ENCODE measurements at places on chromosomes 7 and 10.

DNA sequence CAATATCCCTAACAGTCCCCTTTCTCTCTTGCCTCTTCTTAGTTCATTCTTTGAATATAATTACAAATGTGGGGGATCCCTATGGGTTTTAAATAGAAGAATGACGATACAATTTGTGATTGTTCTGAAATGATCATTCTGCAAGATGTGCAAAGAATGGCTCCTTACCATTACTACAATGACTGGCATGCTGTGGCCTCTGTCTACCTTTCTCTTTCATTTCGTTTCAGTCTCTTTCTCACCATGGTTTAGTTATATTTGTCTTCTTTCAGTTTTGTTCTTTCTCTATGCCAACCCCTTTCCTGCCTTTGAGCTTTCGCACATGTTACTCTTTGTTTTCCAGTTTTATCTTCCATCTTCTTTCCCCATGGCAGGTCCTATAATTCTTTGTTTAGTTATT lies 176.5 kb downstream of the SUGCT start:
- no peak for DNase-seq

- DNase-seq = no peak
Observed at GRCh38 chr7:70457482-70457881, 674.5 kb upstream of the GALNT17 start.

- DNase-seq = no peak
Observed at GRCh38 chr7:133437544-133437943, 184.7 kb downstream of the EXOC4 start.

GRCh38 chr10:95281206-95281605 lies 9.6 kb downstream of the PDLIM1 start:
- no peak for DNase-seq

DNA sequence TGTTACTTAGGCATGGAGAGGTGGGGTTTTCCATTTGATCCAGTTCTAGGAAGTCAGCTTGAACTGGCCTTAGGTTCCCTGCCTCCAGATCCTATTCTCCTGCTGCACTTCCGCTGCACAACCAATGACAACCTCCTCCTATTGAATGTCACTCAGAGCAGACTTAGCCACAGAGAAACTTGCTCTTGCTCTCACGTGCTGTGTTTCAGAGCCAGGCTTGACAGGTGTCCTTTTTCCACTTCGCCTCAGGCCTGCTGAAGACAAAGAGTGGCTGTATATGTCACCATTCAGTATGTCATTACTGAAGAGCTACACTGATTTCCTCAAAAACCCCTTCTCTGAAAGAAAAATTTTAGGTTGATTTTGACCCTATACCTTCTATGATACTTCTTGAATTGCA lies 115.4 kb upstream of the ETV1 start:
- DNase-seq = no peak

GRCh38 chr7:6436385-6436685 lies 11.4 kb downstream of the DAGLB start:
- DNase-seq = no peak

DNA sequence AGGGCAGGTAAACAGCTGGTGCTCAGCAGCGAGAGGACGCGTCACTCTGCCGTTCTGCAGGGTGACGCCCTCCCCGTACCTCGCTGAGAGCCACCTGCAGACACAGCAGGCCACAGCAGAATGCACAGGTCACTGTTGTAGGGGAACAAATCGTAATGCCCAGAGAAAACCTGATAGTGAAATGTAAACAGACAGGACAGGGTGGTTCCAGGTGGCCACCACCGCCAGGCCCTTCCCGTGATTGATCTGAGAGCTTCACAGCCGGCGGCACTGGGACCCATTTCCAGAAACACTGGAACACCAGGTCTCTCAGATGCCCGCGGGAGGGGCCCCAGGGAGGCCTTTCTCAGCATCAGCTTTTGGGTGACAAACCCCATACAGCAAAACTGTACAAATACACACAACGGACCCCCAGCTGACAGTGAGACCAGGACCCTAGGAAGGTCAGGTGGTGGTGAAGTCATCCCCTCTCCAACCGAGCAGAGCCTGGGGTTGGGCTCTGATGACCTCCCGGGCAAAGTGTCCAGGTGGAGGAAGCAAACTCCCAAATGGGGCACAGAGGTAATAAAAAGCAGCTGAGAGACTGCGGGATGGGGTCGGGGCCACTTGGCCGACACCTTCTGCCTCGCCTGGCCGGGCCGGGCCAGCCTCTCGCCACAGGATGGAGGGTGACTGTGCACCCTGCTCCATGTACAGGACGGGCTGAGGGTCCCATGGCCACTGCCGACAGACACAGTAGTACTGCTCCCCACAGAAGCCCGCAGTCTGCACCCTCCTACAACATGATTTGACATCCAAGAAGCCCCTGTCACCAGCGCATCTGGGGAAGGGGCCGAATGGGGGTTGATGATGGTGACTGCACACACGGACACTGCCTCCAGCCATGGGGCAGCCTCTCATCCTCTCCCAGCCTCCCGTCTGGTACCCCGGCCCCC lies 4.6 kb downstream of the BHLHA15 start:
- DNase-seq = no peak

DNA sequence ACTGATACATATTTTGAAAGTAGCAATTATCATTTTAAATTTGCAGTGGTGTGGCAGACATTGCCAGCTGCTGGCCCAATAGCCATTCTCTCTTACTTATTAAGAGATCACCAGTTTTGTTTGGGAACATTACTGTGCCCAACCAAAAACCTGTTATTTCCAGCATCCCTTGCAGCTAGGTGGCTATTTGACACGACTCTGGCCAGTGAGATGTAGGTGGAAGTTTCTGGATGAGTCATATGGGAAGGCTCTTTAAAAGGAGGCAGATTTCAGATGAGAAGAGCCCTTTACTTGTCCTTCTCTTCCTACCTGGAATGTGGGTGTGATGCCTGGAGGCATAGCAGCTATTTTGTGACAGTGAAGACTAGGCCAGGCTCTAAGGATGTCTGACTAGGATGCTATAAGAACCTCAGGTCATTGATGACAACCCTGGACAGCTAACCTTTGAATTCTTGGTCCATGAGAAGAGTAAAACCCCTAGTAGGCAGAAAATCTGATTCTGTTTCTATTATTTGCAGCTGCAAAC lies 77.9 kb downstream of the CARD11 start:
- no peak for DNase-seq

GRCh38 chr7:149820622-149821190 lies 17.5 kb upstream of the ZNF862 start:
- no peak for DNase-seq

GRCh38 chr7:158917818-158918217 lies 61.5 kb downstream of the DYNC2I1 start:
- DNase-seq = no peak

DNA sequence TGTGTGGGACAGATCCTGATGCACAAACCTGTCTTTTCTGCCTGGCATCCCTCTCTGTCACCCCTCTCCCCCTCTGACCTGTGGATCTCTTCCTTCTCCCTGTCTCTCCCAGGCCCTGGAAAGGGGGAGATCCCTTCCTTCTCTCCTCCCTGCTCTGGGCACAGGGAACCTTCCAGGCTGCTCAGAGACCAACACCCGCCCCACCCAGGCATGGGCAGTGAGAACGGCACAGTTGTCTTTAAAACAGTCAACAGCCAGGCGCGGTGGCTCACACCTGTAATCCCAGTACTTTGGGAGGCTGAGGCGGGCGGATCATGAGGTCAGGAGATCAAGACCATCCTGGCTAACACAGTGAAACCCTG lies 34.7 kb downstream of the KCNH2 start:
- DNase-seq = no peak

GRCh38 chr10:111973826-111974225 lies 209.7 kb downstream of the GPAM start:
- DNase-seq = no peak

DNA sequence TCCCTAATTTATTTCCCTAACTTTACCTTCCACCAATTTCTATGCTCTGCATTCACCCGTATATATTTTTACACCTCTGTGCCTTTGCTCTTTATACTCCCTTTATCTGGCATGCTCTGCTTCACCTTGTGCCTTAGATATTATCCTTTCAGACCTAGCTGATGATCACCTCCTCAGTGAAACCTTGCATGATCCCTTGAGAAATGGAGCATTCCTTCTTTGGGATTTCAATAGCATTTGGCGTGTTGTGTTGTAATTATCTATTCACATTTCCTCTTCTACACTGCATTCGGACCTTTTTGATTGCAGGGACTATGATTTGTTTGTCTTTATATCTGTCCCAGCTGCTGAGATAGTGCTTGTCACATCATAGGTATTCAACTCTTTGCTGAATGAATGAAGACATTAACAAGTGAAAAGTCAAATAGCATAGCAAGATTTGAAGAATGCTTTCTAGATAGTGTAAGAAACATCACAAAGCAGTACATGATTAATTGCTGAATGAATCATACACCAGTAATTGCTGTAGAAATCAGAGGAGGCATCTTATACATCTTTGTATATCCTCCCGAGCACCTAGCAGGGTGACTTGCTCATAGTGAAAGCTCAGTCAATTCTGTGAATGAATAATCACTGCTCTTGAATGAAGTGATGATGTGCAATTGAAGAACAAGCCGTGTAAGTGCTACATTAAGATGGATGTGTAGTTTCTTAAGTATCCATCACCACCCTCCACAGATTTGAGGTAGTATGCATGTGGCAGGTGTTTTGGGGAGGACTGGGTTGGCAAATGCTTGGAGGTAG lies 2.0 kb upstream of the TM9SF3 start:
- DNase-seq = no peak

GRCh38 chr10:30705101-30705624 lies 75.6 kb upstream of the LYZL2 start:
- DNase-seq = no peak

- DNase-seq = no peak
Observed at GRCh38 chr7:3301831-3302618, 973 bp downstream of the SDK1 start.

GRCh38 chr7:103640031-103640779 lies 194.2 kb upstream of the SLC26A5 start:
- no peak for DNase-seq

DNA sequence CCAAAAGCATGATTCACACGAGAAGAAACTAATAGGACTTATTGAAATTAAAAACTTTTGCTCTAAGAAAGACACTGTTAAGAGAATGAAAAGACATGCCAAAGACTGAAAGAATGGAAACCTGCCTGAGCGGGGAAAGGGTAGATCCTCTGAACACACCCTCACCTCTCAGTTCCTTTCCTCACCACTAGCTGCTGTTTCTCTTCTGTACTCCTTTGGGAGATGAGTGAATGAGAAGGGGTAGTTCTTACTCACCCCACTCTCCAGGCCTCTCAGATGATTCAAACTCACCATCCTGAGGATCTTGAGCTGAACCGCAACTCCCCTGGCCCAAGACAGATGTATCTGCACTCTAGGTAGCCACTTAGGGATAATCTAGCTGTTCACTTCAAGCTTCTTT lies 41.9 kb downstream of the IQUB start:
- no peak for DNase-seq

- DNase-seq = no peak
Observed at GRCh38 chr10:108904163-108904838, 1019.0 kb downstream of the XPNPEP1 start.

DNA sequence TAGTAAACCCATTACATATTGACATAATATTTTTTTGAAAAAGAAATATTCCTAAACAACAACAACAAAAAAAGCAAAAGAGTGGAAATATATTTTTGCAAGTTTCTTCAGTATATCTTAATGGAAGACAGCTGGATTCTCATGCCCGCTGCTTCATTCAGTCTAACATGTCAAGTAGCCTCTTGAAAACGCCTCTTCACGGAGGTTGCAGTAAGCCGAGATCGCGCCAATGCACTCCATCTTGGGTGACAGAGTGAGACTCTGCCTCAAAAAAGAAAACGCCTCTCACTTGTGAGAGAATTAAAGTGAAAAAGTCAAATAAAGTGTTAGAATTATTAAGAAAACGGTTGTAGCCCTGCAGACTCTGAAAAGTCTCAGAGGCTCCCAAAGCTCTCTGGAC lies 1.3 kb downstream of the CUTC start:
- no peak for DNase-seq

DNA sequence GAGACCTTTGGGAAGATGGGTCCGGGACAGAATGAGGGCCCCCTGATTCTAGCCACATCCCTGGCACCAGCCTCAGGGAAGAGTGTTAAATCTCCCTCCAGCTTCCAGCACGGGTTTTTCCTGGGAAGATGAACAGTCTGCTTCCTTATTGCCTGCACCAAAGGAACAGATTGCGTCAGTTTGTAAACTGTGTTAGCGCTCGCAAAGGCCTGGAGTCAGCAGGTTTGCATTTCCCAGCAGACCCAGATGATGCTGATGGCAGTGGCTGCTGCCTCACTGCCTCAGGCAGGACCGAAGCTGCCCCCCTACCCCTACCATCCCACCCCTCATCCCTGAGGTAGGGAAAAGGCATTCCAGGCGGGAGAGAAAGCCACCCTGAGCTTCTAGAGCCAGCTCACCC lies 34.6 kb upstream of the LRRC4 start:
- DNase-seq = no peak

DNA sequence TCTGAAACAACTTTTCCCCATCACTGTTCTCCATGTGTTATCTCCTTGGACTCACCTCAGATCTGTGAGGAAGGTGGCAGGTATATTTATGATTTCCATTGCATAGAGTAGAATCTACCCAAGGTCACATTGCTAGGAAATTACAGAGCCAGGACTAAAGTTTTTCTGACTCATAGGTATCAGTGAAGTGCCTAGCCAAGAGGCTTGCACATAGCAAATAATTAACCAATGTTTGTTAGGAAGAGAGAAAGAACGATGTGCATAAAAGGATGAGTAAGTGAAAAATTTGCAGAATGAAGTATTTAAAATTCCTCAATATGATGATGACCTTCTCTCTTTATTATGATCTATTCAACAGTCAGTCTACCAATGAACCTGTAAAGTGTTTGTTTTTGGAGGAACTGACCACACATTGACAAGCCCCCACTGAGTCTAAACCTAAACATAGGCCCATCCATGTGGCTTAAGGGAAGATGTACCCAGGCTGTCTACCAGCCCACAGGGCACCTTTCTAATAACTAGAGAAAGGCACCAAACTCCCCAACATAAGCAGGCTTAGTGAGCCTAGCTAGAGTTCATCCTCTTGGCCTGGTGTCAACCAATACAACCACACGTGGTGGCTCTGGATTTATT lies 252.9 kb upstream of the ZMIZ1 start:
- no peak for DNase-seq

DNA sequence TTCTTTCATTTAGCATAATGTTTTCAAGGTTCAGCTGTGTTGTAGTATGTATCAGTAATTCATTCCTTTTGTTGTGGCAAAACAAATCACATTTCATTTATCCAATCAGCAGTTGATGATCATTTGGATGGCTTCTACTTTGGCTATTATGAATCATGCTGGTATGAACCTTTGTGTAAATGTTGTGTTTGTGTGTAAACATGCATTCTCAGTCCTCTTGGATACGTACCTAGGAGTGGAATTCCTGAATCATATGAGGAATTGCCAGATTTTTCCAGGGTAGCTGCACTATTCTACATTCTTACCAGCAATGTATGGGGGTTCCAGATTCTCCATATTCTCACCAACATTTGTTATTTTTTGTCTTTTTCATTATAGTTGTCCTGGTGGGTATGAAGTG lies 578.5 kb upstream of the MKI67 start:
- DNase-seq = no peak

DNA sequence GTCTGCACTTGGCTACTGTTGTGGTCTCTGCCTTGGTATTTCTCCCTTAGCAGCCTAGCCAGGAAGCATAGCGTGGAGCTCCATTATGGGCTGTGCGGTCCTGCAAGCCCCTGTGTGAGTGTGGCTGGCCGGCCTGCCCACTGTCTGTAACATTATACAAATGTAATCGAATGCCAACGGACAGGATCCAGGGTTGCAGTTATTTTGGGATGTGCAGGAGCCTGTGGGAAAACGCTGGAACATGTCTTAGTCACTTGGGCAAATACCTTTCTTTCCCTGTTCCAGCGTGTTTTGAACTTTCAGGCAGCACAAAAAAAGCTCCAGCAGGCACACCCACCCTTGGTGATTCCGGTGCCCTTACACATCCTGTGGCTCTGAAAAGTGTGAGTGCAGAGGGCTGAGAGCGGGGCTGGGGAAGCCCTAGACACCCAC lies 29.5 kb downstream of the BAG3 start:
- DNase-seq = no peak

Measured in hematopoietic multipotent progenitor cell treated with erythropoietin and hydrocortisone succinate and interleukin-3 and kit ligand, for 17 days (in vitro differentiated cells).